ENCODE measurements at places on chromosomes 5 and 9.

GRCh38 chr9:127769929-127770582, 8.4 kb downstream of the SH2D3C start:
- no peak for DNase-seq

DNA sequence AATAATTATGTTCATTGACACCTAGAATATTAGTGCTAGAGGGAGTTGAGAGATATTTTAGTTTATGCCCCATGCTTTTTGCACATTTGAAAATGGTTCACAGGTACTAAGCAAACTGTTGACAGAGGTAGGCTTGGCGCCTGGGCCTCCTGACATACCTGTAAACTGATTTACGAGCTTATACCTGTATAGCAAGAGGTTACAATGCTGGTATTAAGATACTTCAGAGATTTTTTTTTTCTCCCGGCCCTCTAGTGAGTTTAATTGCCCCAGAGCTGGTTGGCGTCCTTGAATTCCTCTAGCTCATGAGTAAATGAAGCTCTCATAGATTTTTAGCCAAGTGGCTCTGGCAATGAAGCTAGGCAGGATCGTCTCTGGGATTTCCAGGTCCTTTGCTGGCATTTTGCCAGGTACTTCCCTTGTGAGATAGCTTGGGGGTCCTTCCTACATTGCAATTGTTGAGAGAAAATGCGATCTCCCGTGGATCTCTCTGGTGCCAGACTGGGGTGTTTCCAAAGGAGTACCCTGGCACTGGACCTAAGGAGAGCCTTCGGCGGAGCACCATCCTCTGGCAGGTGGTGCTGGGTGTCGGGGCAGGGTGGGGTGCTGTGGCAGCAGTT, 9.0 kb downstream of the SLC36A1 start:
- no peak for DNase-seq

DNA sequence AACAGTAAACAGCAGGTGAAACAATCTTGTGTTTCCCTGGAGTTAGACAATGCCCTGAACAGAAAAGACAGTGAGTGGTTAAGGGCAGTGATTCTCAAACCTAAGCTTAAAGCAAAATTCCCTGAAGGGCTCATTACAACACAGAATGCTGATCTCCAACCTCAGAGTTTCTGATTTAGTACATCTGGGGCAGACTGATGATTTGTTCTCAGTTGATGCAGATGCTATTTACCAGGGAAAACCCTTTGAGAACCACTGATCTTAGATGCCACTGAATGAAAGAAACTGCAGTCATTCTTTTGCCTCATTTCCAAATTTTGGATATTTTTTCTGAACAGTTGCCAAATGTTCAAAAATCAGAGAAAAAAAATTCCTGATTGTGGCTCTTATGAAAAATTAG, 18.7 kb upstream of the ADAM19 start:
- no peak for DNase-seq

DNA sequence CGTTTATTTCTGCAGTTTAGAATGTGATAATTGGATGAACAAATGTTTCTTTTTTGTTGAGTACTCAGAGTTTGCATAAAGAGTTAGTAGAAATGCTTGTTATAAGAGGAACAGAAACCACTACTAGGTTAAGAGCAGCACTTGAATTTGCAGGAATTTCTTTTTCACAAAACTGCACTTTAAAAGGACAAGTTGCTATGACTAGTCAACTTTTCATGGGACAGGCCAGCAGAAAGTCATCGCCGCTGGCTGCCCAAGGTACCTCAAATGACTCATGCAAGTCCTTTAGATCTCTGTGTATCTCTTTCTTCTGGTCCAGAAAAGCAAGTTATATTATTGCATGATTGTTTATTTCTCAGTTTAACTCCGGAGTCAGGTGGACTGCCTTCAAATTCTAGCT, 97.3 kb upstream of the HMHB1 start:
- DNase-seq, result no peak

DNA sequence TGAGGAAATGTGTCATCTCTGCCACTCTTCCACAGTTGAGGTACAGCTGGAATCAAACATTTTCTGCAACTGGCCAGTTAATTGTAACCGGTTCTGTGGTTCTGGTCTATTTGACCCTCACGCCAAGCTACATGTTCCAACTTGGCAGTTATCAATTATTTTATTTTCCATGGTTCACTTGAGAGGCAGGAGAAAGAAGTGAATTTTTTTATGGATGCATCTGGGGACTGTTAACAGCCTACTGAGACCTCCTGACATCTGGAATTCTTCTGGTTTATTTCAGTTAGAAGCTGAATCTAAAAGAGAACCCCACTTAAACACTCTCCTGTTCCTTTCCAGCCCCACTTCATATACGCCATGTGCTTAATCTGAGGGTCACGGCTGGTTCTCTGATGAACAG, 372.3 kb downstream of the DNAH5 start:
- DNase-seq, result no peak

GRCh38 chr5:80686757-80687156, 32.0 kb upstream of the DHFR start:
- peak; percentile 1 for DNase-seq

- no peak for DNase-seq
Observed at GRCh38 chr5:160450164-160450932, 28.7 kb downstream of the PTTG1 start.

- DNase-seq, result no peak
Observed at GRCh38 chr9:134210511-134210907, 46.1 kb upstream of the RNU6ATAC start.

- peak; percentile 16 for DNase-seq
Observed at GRCh38 chr9:133460405-133461175, 812 bp downstream of the CACFD1 start.

GRCh38 chr9:15101095-15101494, 190.9 kb upstream of the FREM1 start:
- DNase-seq, result no peak

GRCh38 chr5:40680741-40681362, 1.1 kb downstream of the PTGER4 start:
- no peak for DNase-seq

DNA sequence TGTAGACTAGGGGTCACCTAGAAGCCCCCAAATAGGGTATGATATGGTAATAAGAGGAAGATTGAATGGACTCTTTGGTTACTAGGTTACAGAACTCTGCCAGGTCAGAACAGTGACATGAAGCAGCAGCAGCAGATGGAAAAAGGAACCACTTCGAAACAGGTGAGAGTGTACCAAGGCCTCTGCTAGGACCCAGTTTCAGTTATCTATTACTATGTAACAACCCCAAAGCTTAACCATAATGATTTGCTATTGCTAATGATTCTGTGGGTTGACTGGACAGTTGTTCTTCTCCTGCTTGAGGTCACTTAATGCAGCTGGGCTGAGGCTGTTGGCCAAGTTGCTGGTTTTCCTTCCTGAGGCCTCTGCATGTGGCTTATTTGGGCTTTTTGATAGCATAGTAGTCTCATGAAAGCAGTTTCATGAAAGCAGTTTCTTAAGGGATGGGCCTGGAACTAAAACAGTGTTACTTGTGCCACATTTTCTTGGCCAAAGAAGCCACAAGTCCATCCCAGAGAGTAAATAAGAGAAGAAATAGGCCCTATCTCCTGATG, 17.6 kb downstream of the C9orf43 start:
- no peak for DNase-seq

- no peak for DNase-seq
Observed at GRCh38 chr5:157918811-157919742, 60.1 kb upstream of the CLINT1 start.

GRCh38 chr5:56659971-56660370, 155.4 kb upstream of the MAP3K1 start:
- DNase-seq, result no peak

- peak; percentile 12 for DNase-seq
Observed at GRCh38 chr9:111598733-111599091, 735 bp downstream of the PTGR1 start.

GRCh38 chr9:75664597-75664996, 225.9 kb upstream of the PCSK5 start:
- no peak for DNase-seq

DNA sequence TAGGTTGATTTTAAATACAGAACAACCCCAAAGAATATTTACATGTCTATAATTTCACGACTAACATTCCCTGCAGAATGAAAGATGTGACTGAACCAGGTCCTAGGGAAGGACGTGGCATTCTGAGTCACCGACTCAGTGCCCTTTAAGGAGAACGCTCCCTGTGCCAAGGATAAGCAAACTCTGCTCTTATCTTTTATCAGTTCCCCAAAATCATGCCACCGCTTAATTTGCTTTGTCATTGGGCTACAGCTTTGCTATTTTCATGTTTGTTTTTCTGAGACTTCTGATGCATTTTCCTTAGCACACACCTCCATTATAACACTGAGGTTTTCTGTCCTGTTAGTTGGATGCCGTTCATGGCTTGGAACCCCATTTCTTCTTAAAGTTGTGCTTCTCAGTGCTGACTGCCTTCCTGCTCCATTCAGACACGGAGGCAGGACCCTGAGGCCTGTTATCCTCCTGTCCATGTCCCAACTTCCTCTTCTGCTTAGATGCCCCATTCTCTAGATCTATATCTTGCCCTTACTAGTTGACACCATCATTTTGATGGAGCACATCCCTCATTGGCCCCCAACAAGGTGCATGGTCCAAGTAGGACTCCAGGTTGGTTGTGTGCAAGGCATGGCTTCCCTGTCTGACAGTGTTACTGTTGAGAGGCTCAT, 11.2 kb upstream of the SEMA4D start:
- DNase-seq, result no peak

GRCh38 chr9:89523948-89524347, 26.0 kb upstream of the SEMA4D start:
- DNase-seq, result no peak

DNA sequence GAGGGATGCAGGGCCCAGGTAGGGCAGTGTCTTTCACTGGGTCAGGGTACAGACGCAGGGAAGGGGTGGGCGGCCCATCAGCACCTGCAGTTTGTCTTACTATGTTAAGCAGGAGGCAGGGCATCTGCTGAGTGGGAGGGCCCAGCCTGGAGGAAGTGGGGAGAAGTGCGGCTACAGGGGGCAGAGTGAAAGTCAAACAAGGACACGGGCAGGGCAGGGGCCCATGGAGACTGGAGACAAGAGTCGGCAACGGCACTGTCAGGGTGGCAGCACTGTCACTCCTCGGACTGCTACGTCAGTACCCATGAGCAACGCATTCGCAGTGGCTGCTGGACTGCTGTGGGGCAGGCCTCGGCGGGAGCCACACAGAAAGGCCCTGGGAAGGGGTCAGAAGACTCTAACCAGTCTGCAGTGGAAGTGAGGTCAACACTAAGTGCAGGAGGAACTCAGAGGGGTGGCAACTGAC, 19.7 kb downstream of the CAMSAP1 start:
- DNase-seq, result no peak

DNA sequence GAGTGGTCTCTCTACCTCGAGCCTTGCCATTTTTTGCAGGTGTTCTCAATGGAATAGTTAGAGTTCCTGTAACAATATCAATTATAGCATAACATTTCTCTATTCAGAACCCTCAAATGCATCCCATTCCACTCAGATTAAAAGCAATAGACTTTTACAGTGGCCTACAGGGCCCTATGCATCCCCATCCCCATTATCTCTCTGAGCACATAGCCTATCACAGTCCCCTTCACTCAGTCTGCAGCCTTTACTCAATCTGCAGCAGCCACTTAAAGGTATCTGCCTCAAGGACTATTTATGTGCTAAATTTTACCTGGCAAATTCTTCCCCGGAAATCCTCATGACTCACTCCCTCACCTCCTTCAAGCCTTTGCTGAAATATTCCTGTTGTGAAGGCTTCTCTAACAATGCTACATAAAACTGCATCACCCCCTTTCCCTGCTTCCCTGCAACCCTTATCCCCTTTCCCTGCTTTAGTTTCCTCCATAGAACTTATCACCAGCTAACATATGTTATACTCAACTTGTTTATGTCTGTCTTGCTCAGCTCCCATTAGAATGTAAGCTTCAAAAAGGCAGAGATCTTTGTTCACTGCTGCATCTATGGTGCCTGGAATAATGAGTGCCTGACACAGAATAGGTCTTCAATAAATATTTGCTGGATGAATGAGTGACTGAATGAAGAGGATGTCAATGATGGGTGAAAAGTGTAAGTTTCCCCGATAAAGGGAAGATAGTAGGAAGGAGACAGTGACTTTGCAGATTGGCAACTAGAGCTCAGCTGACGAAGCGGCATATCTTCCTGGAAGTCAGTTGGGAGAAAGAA, 54.1 kb upstream of the ZNF366 start:
- DNase-seq, result no peak

- DNase-seq, result no peak
Observed at GRCh38 chr9:112503170-112503569, 16.5 kb downstream of the KIAA1958 start.

GRCh38 chr5:114419959-114420358, 58.1 kb downstream of the KCNN2 start:
- no peak for DNase-seq

- no peak for DNase-seq
Observed at GRCh38 chr5:172556262-172556661, 84.8 kb upstream of the NEURL1B start.
